Tongue (tissue), 3 donors: ENCODE measurements at places on chromosomes 7 and 10. TPM values are rescaled to one million over a fixed set of nuclear protein-coding genes. Genes with fewer than 3 reads are reported as not detected.

SHH gene
- total RNA-seq: 1.3 TPM

STARD3NL gene
- 48.7 TPM for total RNA-seq

MINDY3 gene
- total RNA-seq: 43.8 TPM

- no peak for DNase-seq
Observed at GRCh38 chr7:46759711-46760480, 822.0 kb downstream of the TNS3 start.

- no peak for DNase-seq
Observed at GRCh38 chr10:131750171-131750895, 150.5 kb upstream of the PPP2R2D start.

GRCh38 chr10:48613016-48613415, 8.1 kb upstream of the ARHGAP22 start:
- no peak for DNase-seq
